ENCODE measurements at places on chromosomes 11 and 22.

DNA sequence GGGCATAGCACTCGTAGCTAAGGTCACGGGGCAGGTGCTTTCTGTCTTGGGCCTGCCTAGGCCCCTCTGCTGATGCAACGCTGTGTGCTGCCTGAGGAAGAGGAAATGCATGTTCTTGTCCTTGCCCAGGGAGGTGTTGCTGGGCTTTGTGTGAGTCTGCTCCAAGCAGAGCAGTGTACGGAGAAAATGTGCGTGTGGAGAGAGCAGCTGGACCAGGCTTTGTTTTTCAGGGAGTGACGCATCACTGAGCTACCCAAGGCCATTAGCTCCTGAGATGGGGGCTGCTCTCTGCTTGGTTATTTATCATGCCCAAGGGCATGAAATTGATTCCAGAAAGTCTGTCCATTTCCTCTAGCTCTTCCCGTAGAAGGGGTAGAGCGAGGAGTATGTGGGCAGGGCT is 82.9 kb upstream of the THY1 start:
- DNase-seq: peak; percentile 88

- no peak for DNase-seq
Observed at GRCh38 chr11:78195917-78196560, 7.3 kb downstream of the USP35 start.

GRCh38 chr11:110795112-110795624 is 82.9 kb upstream of the ARHGAP20 start:
- DNase-seq: no peak

DNA sequence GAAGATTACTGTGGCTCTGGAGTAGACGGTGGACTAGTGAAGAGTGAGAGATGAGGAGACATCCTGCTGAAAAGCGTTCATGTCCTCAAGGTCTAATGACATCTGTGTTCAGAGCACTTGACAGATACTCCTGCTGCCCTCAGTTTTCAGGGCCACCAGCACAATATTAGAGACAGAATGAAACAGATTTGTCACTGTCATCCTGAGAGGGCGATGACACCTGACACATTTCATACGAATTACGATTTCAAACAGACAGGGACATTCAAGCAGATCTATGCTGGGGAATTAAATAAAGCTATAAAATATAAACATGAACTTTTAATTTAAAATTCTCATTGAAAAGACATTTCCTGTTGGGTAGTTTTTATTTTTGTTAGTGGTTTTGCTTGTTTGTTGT is 29.1 kb downstream of the SVIP start:
- no peak for DNase-seq

- DNase-seq: peak; percentile 87
Observed at GRCh38 chr11:63945477-63946163, 6.8 kb downstream of the NAA40 start.

DNA sequence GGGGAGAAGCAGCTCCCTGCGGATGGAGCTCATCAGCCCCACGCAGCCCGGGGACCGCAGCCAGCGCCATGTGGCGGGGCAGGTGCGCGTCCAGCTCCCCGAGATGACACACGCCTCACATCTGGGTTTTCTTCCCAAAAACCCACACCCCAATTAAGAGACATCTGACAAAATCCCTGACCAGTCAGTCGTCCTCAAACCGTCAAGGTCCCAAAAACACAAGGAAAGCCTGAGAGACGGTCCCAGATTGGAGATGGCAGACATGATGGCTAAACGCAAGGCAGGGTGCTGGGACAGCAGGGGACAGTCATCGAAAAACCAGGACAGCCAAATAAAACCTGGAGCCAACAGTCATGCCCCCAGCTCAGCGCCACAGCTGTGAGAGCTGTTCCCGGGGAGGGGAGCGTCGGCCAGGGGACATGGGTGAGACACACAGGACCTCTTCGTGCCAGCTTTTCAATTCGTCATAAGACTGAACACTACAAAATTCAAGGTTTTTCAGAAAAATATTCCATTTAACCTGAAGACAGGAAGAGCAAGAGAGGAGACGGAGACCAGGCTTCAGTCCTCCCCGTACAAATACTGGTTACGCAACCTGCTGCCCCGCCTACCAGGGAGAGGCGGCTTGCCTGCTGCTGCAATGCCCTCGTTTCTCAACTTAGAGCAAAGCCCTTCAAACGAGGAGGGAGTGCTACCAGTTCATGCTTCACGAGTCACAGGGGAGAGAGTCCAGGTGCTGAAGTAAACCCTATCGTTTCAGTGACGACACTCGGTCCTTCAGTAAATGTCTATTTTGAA is 10.5 kb downstream of the TOLLIP start:
- DNase-seq: peak; percentile 71

GRCh38 chr11:111438168-111438567 is 59.1 kb upstream of the POU2AF1 start:
- no peak for DNase-seq

DNA sequence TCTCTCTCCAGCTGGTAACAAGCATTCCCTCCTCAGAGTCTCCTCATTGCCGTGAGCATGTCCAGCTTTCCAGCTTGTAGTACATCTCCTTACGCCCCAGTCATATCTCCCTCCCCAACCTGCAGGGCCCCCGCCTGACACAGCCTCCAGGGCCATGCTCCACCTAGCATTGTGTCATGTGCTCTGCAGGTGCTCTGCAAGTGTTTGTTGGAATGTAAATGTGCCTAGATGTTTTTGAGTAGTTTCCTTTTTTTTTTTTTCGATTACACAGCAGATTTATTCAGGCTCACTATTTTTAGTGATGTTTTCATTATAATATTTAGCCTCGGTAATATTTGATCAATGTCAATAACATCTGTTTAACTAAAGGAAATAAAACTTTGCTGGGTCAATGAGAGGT is 82.5 kb downstream of the NCAM1 start:
- no peak for DNase-seq

DNA sequence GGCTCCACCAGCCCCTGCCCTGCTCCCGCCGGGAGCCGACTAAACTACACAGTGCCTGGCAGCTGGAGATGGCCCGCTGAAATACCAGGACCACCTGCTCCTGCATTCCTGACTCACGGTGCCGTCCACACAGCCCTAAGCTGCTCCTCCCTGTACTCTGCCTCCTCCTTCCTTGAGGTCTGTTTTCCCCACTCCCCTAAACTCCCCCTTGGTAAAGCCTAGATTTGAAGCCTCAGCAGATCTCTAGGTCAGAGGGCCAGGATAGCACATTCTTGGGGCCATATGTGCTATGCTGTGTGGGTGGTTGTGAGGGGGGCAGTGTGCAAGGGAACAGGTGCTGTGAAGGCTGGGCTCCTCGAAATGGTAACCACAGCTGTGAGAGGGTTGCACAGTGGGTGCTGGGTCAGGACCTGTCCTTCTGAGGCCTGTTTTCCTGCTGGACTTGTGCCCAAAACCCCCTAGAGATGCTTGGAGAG is 9.7 kb downstream of the LRFN4 start:
- no peak for DNase-seq

DNA sequence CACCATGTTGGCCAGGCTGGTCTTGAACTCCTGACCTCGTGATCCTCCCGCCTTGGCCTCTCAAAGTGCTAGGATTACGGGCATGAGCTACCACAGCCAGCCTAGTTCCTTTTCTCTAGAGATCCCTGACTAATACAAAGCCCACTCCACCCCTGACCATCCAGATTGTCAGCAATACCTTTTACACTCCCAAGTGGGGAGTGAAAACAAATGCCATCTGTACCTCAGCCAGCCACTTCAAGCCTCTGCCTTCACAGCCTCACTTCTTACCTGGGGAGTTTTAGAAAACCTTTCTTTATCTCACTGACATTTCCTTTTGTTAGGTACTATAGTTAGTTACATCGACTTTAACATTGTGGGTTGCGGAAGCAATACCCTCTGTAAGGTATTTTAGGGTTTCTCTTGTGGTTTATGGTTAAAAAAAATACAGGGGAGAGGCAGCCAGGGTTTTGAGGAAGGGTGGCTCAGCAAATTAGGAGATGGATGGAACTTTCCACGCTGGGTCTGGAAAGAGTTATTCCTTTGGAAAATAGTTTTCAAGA is 8.9 kb downstream of the TOM1 start:
- no peak for DNase-seq

DNA sequence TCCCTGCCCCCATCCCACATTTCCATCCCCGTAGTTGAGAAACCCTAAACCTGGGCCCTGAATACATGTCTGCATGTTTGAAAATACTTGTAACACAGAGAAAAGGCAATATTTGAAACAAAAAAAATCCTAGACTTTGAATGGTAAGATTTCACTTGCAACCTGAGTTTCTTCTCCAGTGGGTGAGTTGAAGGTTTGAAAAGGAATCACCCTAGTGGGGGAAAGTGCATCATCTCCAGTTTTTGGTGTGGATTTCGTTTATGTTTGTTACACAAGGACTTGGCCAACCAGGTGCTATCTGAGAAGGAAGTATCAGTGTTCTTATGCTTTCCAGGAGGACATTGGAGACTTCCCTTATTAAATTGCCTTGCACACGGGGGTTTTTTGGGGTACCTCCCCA is 90.4 kb downstream of the ABTB2 start:
- peak; percentile 5 for DNase-seq

- no peak for DNase-seq
Observed at GRCh38 chr22:23205339-23206049, 25.2 kb downstream of the BCR start.

DNA sequence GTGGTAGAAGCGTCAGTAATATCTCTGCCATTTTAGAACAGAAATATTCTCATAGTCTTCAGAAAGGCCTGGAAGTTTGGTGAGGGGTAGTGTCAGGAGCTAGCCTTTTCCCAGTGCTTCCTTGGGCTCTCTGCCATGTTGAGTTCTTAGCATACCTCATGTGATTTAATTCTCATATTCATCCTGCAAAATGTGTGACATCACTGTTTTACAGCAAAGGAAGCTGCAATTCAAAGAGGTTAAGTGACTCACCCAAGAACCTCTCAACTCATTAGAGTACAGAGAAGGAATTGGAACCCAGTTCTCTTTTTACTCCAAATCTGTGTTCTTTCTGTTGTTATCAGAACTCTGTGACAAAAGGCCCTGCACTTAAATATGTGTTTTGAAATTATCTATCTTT is 72.1 kb downstream of the RNF169 start:
- DNase-seq: peak; percentile 74

- peak; percentile 57 for DNase-seq
Observed at GRCh38 chr11:63839508-63840355, 822 bp downstream of the MARK2 start.

DNA sequence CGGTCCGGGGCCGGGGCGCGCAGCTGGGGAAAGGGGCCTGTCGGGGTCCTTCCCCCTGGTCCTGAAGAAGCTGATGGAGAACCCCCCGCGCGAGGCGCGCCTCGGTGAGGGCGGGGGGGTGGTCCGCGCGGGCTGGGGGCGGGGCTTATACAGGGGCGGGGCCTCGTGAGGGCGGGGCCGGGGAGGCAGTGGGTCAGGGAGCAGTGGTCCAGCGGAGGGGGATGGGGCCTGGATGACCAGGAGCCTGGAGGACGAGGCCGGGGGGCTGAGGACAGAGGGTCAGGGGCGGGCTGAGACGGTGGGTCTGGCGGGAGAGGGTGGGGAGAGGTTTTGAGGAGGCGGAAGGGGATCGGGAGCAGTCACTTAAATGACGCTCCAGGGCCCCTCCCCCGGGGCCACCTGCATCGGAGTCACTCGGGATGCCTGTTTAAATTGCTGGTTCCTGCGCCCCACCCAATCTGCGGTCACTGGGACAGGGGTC is 396 bp downstream of the TEF start:
- DNase-seq: peak; percentile 82

- DNase-seq: no peak
Observed at GRCh38 chr11:128328955-128329551, 258.3 kb downstream of the ETS1 start.

DNA sequence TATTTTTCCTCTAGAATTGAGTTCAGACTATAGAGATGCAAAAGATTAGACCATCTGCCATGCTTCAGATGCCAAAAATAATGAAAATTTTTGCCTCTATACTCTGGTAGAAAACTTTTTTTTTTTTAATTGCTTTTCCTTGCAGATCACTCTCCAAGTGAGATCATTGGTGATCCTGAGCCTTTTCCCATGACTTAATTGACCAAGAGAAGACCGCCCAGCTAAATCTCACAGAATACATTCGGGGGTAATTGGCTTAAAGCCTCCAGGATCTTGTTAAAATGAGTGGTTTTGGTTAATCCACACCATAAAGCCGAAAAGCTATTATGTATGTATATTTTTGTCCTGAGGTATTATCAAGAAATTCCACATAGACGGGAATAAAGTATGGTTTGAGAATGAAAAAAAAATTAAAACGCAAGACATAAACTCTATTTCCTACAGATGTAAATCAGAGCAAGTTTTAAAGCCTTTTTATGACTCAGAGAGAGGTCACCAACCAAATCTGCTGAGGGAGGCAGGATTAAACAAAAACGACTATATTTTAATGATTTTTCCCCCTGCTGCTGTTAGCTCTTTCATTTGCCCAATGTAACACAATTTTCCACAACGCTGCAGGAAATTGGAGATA is 64.0 kb downstream of the PARVA start:
- peak; percentile 53 for DNase-seq

- no peak for DNase-seq
Observed at GRCh38 chr11:123751781-123752180, 2.5 kb downstream of the OR6X1 start.

DNA sequence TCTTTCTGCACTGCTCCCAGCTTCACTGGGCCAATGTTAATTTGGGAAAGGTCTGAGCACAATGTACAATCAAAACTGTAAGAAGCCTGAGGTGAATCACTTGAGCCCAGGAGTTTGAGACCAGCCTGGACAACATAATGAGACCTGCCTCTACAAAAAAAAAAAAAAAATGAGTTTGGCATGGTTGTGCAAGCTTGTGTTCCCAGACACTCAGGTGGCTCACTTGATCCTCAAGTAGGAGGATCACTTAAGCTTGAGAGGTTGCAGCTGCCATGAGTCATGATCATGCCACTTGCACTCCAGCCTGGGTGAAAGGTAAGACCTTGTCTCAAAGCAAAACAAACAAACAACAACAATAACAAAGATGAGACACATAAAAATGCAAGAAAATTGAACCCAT is 38.6 kb upstream of the SC5D start:
- DNase-seq: no peak

GRCh38 chr11:16505481-16505880 is 149.1 kb upstream of the SOX6 start:
- no peak for DNase-seq

- DNase-seq: no peak
Observed at GRCh38 chr22:23085785-23086184, 15.5 kb downstream of the GNAZ start.

- DNase-seq: no peak
Observed at GRCh38 chr11:48110509-48110766, 106.2 kb upstream of the OR4B1 start.
